ENCODE measurements at places on chromosomes 11 and 22.

DNA sequence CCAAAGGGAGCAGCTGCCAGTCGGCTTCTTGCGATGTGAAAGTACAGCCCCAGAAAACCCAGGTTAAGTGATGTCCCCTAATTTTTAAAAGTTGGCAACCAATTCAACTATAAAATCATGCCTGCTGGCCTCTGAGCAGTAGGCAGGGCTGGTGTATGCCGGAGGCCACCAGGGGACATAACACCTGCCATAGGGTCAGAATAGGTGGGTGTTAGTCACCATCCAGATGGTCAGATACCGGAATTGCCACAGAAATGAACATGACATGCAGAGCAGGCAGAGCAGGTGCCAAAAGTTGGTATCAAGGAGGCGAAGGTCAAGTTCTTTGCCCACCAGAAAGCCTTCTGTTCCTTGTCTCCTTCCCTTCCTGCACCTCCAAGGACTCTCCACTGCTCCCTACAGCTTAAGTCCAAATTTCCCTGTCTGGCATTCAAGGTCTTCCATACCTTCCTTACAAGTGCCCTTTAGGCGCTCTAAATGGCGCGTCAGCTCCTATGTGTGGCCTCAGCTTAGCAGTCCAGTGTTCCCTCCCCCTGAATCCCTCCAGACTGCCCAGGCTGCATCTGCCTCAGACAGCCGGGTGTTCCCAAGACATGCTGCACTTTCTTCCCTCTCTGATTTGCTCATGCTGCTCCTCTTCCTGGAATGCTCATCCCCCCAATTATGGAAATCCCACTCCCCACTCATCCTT is 45.1 kb downstream of the PTPRJ start:
- H3K4me1 ChIP-seq = peaks cover 6% of the 10 kb centered on the region
- no peaks in the 10 kb centered on the region for H3K36me3 ChIP-seq
- H3K27ac ChIP-seq = no peak overlapping the region
- H3K4me3 ChIP-seq = no peak overlapping the region
- DNase-seq = no peak

GRCh38 chr11:26227301-26227746 is 104.6 kb upstream of the ANO3 start:
- DNase-seq = no peak
- H3K27ac ChIP-seq = no peak overlapping the region
- no peaks in the 10 kb centered on the region for H3K36me3 ChIP-seq
- no peak overlapping the region for H3K4me3 ChIP-seq
- no peaks in the 10 kb centered on the region for H3K27me3 ChIP-seq
- no peaks in the 10 kb centered on the region for H3K4me1 ChIP-seq

- H3K4me1 ChIP-seq = peaks cover 51% of the 10 kb centered on the region
- no peak overlapping the region for H3K27ac ChIP-seq
- H3K27me3 ChIP-seq = no peaks in the 10 kb centered on the region
- H3K4me3 ChIP-seq = peak overlapping the region; percentile 76
- H3K36me3 ChIP-seq = no peaks in the 10 kb centered on the region
Observed at GRCh38 chr11:67468056-67468455, 995 bp downstream of the TMEM134 start.

GRCh38 chr11:57588046-57588710 is 9.3 kb upstream of the SERPING1 start:
- H3K4me3 ChIP-seq = no peak overlapping the region
- no peak overlapping the region for H3K27ac ChIP-seq
- DNase-seq = no peak
- no peaks in the 10 kb centered on the region for H3K4me1 ChIP-seq
- no peaks in the 10 kb centered on the region for H3K36me3 ChIP-seq

DNA sequence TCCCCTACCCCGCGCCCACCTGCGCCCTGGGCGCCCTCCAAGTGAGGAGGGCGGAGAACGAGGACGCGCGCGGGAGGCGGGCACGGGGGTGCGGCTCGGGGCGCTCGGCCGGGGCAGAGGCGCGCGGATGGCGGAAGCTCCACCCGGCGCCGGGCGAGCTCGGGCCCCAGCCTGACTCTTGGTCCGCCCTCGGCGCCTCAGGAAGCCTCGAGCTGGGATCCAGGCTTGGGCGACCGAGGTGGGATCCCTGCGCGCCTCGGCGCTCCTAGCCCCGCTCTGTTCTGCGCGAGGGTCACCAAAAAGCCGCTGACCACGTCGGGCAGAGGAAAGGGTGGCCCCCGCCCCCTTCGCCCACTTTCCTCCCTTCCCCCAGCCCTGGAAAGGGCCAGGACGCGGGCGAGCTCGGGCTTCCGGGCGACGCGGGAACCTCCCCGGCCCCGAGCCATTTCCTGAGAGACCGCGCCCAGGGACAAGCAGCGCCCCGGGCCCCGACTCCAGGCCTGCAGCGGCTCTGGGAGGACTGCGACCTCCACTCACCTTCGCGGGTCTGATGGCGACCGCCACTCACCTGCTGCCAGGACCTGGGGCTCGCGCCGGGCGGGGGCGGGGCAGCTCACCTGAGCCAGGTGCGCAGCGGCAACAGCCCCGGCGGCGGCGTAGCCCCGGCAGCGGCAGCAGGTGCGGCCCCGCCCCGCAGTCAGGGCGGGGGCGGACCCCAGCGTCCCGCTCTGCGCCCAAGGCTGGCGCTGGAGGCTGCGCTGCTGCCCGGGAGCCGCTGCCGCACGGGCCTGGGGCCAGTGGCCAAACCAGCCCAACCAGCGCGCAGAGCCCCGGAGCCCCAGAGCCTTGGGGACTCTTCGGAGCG is 2.2 kb upstream of the SIGIRR start:
- H3K4me1 ChIP-seq = peaks cover 5% of the 10 kb centered on the region
- no peak for DNase-seq
- no peak overlapping the region for H3K4me3 ChIP-seq
- H3K27me3 ChIP-seq = no peaks in the 10 kb centered on the region

GRCh38 chr22:36301384-36301828 is 48.5 kb downstream of the APOL1 start:
- H3K27ac ChIP-seq = no peak overlapping the region
- no peaks in the 10 kb centered on the region for H3K4me1 ChIP-seq
- peaks cover 91% of the 10 kb centered on the region for H3K36me3 ChIP-seq
- peak; percentile 72 for DNase-seq
- H3K4me3 ChIP-seq = no peak overlapping the region
- H3K27me3 ChIP-seq = no peaks in the 10 kb centered on the region

- H3K4me1 ChIP-seq = no peaks in the 10 kb centered on the region
- no peak overlapping the region for H3K4me3 ChIP-seq
- no peak overlapping the region for H3K27ac ChIP-seq
- H3K36me3 ChIP-seq = no peaks in the 10 kb centered on the region
- no peaks in the 10 kb centered on the region for H3K27me3 ChIP-seq
- DNase-seq = no peak
Observed at GRCh38 chr11:104343578-104343977, 179.6 kb upstream of the PDGFD start.

DNA sequence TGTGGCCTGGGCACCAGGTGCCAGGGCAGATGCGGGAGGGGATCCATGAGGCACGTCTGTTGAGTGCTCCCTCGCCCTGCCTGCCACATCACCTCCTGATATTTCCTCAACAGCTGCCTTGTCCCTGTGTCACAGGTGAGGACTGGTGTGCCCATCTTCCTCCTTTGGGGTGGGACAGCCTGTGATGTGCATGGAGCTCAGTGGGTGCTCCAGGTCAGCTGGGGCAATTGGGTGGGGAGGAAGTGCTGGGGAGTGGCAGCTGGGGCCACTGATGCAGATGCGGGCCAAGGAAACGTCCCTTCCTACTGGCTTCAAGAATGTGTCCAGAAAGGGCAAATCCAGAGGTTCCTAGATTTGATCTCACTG is 83.6 kb downstream of the MORC2 start:
- no peaks in the 10 kb centered on the region for H3K27me3 ChIP-seq
- peaks cover 34% of the 10 kb centered on the region for H3K36me3 ChIP-seq

DNA sequence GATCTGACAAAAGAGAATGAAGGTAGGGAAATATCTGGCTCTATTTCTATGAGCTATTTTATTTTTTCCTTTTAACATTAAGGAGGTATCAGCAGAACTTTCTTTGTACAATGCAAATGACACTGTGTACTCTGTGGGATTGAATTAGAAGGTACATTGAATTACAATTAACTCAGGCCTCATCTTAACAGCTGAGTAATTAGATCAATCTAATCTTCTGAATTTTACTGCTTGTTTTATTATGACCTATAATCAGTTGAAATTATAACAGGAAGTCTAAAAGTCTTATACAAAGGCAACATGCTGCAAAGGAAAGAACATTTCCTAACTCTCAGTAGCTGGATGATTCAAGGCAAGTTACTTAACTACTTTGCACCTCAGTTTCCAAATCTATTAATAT is 69.8 kb downstream of the RELT start:
- DNase-seq = no peak
- no peak overlapping the region for H3K27ac ChIP-seq
- no peaks in the 10 kb centered on the region for H3K27me3 ChIP-seq
- H3K36me3 ChIP-seq = no peaks in the 10 kb centered on the region

DNA sequence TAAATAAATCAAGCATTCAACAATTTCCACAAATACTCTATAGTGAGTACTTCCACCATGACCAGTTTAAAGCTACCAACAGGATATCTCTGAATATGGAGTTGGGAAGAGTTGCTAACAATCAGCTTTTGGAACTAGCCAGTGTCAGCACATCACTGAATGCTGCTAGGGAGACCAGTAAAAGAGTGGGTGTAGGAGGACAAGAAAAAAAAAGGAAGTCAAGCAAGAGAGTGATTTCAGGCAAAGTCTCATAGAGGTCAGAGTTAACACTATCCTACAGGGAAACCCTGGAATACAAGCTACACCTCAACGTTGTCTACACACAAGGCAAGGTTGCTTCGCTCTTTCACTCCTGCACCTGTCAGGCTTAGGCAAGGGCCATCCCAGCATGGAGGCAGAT is 24.2 kb downstream of the EIF3F start:
- no peaks in the 10 kb centered on the region for H3K4me1 ChIP-seq
- peaks cover 21% of the 10 kb centered on the region for H3K27me3 ChIP-seq
- no peak overlapping the region for H3K4me3 ChIP-seq

DNA sequence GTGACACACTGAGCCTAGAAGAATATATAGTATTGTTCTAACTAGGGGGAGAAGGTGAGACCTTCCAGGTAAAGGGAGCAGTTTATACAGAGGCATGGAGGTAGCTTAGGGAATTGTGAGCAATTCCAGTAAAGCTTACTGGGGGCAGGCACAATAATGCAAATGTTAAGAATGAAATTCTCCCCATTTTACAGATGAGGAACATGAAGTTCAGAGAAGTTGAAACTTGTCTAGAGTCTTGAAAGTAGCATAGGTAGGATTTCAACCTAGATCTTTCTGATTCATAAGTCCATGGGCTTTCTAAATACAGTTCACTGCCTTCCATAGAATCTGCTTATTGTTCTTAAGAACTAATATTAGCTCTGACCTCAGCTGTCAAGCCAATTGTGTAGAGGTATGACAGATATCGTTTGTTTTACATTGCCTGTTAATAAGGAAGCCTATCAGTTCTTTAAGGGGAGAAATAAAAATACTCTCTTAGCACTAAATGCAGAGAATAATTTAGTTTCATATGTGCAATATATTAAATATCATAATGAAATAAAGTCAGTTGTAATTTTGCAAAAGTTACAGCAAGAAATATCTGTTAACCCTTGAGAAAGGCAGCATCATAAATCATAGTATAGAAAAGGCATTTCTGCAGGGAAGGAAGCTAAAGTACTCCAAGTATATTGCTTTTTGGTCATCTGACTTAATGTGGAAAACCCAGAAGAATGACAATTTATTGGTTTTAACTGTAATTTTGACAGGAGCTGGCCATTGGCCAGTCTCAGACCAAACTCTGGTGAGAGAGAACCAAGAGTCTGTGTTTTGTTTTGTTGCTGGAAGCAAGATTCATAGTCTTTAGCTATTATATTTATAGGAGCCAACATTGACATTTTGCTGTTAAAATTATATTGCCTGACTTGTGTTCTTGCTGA is 181.8 kb downstream of the UVRAG start:
- H3K27ac ChIP-seq = no peak overlapping the region
- H3K27me3 ChIP-seq = no peaks in the 10 kb centered on the region
- no peak overlapping the region for H3K4me3 ChIP-seq
- no peak for DNase-seq
- no peaks in the 10 kb centered on the region for H3K4me1 ChIP-seq

- peaks cover 34% of the 10 kb centered on the region for H3K27me3 ChIP-seq
- no peak for DNase-seq
- H3K36me3 ChIP-seq = no peaks in the 10 kb centered on the region
Observed at GRCh38 chr11:19110295-19110694, 6.7 kb upstream of the ZDHHC13 start.

GRCh38 chr11:120756931-120757330 is 245.4 kb downstream of the GRIK4 start:
- no peak for DNase-seq
- no peaks in the 10 kb centered on the region for H3K27me3 ChIP-seq
- H3K4me1 ChIP-seq = no peaks in the 10 kb centered on the region
- H3K27ac ChIP-seq = no peak overlapping the region
- no peak overlapping the region for H3K4me3 ChIP-seq
- H3K36me3 ChIP-seq = no peaks in the 10 kb centered on the region

GRCh38 chr22:38835888-38836301 is 7.9 kb downstream of the NPTXR start:
- peaks cover 12% of the 10 kb centered on the region for H3K4me1 ChIP-seq
- no peak overlapping the region for H3K27ac ChIP-seq
- no peak overlapping the region for H3K4me3 ChIP-seq

DNA sequence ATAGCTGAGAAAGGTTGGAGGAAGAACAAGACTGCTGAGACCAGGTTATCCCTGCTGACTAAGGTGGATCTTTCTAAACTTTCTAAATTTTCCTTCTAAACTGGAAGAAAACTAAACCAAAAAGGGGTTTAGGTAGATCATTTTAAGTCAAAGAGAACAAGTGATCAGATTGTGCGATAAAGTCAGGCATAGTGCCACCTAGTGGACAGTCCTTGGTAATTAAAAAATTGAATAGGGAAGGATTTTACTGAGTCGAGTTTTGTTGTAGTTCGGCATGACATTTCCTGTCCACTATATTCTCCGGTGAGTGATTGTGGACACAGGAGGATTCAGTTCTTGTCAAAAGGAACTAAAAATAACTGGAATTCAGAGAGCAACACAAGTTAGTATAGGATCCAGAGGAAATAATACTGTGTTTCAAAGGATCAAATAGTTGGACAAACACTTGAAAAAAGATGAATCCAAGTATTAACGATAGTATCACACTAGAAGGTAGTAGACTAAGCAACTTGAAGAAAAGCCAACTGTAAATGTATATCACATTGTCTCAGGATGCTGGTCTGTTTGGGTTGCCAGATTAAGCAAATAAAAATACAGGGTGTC is 1236.4 kb downstream of the FAM181B start:
- peak; percentile 38 for DNase-seq
- no peak overlapping the region for H3K27ac ChIP-seq
- H3K4me1 ChIP-seq = no peaks in the 10 kb centered on the region
- H3K36me3 ChIP-seq = no peaks in the 10 kb centered on the region
- H3K27me3 ChIP-seq = no peaks in the 10 kb centered on the region

DNA sequence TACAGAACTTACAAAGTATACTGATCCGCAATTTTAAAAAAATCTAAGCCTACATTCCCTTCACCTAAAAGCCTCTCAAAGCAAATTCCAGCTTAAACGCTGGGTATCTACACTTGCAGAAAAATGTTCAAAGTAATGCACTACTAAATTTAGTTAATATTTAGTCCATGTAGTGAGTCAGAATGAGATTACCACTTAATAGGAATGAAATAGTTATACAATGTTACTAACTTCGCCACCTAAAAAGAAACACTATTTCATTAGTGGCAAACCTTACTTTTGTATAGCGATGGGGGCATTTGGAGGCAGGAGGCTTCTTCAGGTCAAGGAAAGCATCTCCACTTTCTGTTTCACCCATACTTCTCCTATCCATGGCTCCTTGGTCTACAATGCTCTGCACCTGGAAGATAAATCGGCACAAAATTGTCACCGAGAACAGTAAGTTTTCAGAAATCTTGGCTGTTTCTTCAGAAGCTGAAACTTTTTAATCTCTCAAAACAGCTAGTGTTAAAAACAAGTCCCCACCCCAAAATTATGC is 1.2 kb downstream of the EIF4ENIF1 start:
- DNase-seq = no peak
- peaks cover 13% of the 10 kb centered on the region for H3K4me1 ChIP-seq
- peaks cover 46% of the 10 kb centered on the region for H3K36me3 ChIP-seq
- no peaks in the 10 kb centered on the region for H3K27me3 ChIP-seq

Data from K562 (cell line).